ENCODE measurements at places on chromosomes 4 and X. TPM values are rescaled to one million over a fixed set of nuclear protein-coding genes. Genes with fewer than 3 reads are reported as not detected.

DNA sequence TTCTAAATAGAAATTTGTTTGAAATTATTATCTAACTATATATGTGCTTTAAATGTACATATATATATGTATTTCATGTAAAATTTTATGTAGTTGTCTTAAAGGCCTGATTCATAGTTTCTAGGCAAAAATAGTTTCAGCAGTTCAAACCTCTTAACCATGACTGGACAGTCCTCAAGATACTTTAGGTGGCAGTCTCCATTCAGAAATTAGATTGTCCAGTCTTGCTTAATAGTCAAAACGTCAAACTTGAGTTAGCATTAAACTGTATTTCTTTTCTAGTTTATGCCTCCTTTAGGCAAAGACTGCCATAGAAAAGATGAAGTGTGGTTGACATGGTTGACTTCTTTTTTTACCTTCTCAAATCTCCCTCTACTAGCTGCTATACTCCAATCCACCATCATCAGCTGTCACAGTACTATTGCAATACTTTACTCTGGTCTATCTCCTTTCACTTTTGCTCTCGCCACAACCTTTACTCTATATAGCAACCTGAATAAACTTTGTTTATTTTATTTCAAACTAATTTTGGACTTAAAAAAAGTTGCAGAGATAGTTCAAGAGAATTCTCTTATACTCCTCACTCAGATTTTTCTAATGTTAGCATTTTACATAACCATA is 395.6 kb upstream of the DIPK2B start:
- H3K4me3 ChIP-seq, result no peak overlapping the region
- DNase-seq, result no peak
- H3K36me3 ChIP-seq, result no peaks in the 10 kb centered on the region
- no peak overlapping the region for H3K27ac ChIP-seq

The FAM149A gene
- 0.12 TPM for polyA plus RNA-seq

DNA sequence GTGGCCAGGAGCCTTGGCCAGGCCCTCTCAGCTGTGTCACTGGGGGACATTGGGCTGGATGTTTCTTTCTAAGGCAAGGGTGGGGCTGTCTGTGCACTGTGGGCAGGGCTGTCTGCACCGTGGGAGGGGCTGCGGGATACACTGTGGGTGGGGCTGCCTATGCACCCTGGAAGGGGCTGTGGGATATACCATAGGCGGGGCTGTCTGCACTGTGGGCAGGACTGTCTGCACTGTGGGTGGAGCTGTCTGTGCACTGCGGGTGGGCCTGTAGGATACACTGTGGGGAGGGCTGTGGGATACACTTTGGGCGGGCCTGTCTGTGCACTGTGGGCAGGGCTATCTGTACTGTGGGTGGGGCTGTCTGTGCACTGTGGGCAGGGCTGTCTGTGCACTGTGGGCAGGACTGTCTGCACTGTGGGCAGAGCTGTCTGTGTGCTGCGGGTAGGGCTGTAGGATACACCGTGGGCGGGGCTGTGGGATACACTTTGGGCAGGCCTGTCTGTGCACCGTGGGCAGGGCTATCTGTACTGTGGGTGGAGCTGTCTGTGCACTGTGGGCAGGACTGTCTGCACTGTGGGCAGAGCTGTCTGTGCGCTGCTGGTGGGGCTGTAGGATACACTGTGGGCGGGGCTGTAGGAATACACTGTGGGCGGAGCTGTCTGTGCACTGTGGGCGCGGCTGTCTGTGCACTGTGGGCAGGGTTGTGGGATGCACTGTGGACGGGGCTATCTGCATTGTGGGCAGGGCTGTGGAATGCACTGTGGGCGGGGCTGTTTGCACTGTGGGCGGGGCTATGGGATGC is 31.1 kb downstream of the ACOX3 start:
- peaks cover 18% of the 10 kb centered on the region for H3K4me1 ChIP-seq
- no peak overlapping the region for H3K4me3 ChIP-seq
- H3K27me3 ChIP-seq, result no peaks in the 10 kb centered on the region
- H3K27ac ChIP-seq, result peak overlapping the region; percentile 32
- H3K36me3 ChIP-seq, result peaks cover 13% of the 10 kb centered on the region
- peak; percentile 23 for DNase-seq

DNA sequence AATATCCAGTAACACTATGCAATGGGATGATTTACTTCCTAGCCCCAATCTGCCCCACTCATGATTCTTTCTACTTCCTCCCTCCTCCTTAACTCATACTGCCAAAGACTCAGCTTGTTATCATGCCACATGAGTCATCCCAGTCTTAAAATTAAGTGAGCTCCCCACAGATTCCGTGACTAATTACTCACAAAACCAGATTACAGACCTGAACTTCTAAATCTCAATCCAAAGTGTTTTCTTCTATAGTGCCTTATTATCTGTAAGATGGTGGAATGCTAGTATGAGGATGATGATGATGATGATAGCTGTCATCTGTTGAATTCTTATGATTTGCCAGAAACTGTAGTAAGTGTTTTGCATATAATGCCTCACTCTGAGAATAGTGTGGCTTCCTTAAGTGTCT is 27.7 kb upstream of the GPC3 start:
- H3K4me3 ChIP-seq, result no peak overlapping the region
- H3K36me3 ChIP-seq, result no peaks in the 10 kb centered on the region
- no peaks in the 10 kb centered on the region for H3K4me1 ChIP-seq
- peaks cover 2% of the 10 kb centered on the region for H3K27me3 ChIP-seq
- no peak for DNase-seq
- no peak overlapping the region for H3K27ac ChIP-seq

GRCh38 chr4:8592366-8593263 is at the start of gene CPZ:
TSS of gene CPZ (plus strand) at chr4:8592765. CDS start at chr4:8592834, 69 bp downstream.
- no peak for DNase-seq
- no peak within 1 kb of the TSS for H3K4me3 ChIP-seq
- H3K4me1 ChIP-seq, result no peaks in the 10 kb centered on the region
- H3K27ac ChIP-seq, result no peak within 1 kb of the TSS

The RAP2C gene
- polyA plus RNA-seq, result 23.9 TPM

The CLDN22 gene
- not detected for polyA plus RNA-seq
